ENCODE measurements at places on chromosomes 2 and 18. TPM values are rescaled to one million over a fixed set of nuclear protein-coding genes. Genes with fewer than 3 reads are reported as not detected.

The CTAGE1 gene
- not detected for total RNA-seq

The DHRS9 gene
- 0.48 TPM for total RNA-seq

The IL1F10 gene
- total RNA-seq = not detected

The LRP1B gene
- total RNA-seq = 0.46 TPM

The ALPG gene
- not detected for total RNA-seq

DNA sequence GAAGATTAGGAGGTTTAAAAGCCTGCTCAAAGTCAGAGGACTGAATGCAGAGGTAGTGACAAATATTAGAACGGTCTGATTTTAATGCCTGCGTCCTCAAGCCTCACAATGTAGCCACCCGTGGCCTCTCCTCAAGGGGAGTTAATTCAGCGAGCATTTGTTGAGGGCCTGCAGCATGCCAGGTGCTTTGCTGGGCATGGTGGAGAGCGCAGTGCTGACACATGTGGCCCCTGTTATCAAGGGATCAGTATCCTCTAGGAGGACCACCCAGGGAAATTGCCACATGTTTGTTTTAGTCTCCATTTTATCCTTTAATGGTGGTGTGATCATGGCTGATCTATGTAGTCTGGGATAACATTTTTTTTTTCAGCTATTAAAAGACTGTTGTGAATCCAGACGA lies 19.2 kb downstream of the PMAIP1 start:
- DNase-seq = no peak

DNA sequence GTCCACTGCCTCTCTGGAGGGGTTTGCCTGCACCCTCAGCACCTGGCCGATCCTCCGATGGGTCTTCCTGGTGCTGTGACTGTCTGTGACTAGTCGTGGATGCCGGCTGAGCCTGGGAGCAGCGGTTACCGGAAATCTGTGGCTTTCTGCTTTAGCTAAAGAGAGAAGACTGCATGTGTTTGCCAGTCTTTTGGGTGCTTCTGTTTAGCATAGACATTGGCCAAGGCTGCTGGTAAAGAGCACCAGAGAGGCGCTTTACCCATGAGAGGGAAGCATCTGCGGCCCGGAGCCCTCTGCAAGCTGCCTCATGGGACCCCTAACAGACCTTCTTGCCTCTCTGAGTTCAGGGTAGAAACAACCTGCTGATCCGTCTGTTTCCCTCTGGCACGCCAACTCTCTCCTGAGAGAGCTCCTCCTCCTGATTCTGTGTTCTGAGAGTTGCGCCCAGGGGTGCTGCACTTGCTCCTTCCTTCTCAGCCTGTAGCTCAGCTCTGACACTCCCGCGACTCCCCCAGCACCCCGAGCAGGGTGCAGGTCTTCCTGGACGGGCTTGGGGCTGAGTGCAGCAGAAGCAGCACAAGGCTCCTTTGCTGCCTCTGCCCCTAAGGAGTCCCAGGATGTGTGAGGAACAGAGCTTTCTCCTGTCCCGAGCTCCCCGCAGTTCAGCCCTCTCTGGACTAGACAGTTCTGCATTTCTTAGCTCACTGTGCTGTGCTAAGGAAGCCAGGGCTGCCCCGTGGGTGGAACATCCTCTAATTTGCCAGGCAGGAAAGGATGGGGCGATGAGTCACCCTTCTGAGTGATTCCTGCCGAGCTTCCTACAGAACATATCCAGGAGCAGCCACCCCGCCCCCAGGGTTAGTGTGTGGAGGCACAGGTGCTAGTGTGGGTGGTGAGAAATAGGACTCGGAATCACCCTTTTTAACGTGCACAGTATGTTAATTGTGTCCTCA lies 203.2 kb downstream of the SH3RF3 start:
- DNase-seq = peak; percentile 95

DNA sequence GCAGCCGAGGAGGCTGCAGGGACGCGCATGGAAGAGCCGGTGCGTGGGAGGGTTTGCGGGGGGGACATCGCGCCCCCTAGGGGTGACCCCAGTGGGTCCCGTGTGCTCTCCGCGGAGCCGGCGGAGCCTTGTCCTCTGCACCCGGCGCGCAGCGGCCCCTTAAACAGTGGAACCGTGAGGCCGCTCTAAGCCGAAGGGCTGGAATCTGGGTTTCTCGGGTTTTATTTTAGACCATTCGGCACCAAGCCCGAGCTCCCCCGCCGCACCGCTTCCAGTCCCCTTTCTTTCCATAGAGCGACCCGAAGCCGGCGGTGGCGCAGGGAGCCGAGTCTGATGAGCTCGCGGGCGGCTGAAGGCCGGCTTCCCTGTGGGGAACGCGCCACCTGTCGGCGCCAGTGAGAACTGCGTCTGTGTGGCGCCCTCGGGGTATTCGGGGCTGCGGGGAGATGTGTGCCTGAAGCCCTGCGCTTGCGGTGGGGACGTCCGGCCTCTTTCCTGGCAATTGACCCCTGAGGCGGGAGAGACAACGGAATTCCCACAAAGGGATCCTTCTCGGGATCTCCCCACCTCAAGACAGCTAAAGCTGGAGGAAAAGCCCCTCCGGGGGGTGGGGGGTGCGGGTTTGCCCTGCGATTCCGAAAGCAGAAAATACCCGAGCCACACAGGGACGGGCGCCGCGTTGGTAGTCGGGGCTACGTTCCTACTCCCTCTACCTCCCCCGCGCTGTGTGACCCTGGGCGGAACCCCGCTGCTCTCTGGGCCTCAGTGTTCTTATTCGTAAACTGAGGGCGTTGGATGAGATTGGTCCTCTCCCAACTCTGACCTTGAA lies 8.2 kb upstream of the EN1 start:
- DNase-seq = peak; percentile 94

DNA sequence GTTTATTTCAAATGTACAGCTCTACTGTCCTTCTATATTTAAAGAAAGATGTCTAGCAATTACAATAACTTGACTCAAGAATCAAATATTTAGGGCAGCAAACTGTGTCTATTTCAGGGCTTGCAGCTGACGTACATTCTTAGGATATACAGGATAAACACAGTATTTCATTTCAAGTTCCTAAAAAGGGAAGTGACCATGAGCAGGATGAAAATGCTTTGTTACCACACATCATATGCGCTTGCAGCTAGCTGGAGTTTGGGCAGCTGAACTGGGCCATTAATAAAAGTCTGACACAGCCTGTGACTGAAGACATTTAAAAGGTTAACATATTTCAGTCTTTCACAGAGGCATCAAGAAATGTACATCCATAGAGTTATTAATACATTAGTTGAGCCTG lies 264.6 kb upstream of the TRIB2 start:
- DNase-seq = no peak

DNA sequence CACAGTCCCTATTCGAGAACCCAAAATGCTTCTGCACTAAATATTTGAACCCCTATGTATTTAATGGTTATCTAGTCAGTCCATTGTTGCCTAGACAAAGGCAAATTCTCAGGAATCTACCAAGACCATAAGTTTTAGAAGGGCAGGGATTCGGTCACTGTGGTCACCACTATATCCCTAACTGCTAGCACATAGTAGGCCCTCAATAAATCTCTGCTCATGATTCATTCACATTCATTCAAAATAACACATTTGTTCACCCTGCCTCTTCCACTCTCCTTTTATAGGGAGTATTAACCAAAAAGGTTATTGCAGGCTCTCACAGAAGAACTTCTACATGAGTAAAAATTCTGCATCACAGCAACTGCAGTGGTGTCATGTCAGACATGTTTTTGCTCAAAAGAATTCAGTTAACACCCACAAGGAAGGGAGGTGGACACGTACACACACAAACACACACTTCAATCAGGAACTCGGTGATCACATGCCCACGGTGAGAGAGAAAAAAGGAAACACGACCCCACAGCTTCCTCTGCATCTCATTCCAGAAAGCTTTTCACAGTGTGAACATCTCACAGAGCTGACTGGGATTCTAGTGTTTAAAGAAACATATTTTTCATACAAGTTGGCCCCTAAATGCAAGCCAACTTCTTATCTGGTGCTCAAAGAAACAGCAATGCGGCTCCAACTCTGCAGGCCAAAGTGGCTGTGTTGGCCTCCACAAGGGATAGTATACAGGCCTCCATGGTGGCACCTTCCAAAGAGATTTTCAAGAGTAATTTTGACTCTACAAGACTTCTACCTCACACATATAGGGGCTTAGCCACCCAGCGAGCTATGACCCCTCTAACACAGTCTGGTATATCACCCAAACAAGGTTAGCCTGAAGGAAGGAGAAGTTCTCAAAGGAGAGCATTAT lies 98.0 kb downstream of the ANKRD44 start:
- no peak for DNase-seq

DNA sequence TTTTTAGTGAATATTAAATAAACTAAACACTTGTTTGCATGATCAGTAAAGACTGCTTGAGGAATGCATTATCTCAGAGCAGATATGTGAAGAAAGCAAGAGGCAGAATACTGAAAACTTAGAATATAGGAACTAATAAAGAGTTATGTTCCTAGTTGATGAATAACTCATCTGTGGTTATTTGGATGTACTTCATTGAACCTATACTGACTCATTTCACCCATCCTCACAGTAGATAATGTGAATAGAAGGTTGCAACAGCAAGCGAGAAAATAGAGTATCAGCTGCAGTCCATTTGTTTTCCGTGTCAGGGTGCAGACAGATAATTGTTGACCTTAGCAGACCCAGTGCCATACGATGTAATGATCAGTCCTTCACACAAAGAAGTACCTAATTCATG lies 945.7 kb upstream of the LRRTM1 start:
- no peak for DNase-seq

- no peak for DNase-seq
These were observed 9.5 kb downstream of the COPS7B start for GRCh38 chr2:231795525-231796327.

- no peak for DNase-seq
These were observed 132.5 kb downstream of the NCOA1 start for GRCh38 chr2:24623535-24623934.

GRCh38 chr2:79994161-79994560 lies 310.4 kb downstream of the LRRTM1 start:
- DNase-seq = no peak

GRCh38 chr18:11251229-11251890 lies 102.0 kb upstream of the PIEZO2 start:
- DNase-seq = peak; percentile 89
